Fibroblast of skin of left quadriceps (primary cell): ENCODE measurements at places on chromosomes 13 and 19.

DNA sequence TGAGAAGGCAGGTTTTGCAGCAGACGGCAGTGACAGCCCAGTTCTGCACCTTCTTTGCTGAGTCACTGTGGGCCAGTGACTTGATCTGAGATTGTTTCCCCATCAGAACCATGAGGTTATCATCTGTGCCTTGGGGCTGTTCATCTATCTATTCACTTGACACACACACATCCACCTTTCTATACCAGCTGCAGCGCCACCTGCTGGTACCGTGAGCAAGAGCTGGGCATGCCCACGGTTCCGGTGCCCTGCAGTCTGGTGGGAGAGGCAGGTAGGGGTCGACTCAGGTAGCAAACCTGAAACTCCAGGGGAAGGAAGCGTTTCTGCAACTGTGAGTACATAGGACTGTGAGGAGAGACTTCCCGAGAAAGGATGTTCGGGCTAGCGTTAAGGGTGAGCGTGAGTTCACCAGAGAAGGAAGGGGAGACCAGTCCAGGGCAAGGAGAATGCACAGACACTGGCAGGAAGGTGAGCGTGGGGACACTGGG is 7.5 kb upstream of the LIN7B start:
- no peak for DNase-seq

- no peak for DNase-seq
Observed at GRCh38 chr13:35830850-35831450, 300.2 kb downstream of the DCLK1 start.

DNA sequence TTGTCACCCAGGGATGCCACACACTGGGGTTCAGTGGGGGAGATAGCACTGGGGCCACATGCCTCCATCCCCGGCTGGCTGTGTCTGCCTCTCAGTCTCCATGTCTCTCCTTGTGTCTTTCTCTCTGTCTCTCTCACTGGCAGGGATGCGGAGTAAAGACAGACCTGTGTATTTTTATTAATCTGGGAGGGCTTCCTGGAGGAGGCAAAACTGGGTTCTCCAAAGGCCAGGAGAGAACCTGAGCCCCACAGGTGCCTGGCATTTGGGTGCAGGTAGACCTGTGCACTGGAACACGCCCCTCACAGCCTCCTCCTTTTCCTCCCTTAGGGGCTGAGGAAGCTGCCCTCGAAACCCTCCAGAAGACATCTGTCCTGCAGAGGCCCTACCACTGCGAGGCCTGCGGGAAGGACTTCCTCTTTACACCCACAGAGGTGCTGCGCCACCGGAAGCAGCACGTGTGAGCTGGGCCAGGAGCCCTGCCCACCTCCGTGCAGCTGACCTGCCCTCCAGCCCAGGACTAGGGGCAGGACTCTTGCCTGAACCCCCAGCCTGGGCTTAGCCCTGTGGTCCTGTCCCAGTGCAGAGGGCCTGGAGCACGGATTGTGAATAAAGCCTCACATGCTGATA is 32.7 kb downstream of the DHX34 start:
- no peak for DNase-seq

- no peak for DNase-seq
Observed at GRCh38 chr13:25347151-25347550, 24.6 kb upstream of the ATP8A2 start.

DNA sequence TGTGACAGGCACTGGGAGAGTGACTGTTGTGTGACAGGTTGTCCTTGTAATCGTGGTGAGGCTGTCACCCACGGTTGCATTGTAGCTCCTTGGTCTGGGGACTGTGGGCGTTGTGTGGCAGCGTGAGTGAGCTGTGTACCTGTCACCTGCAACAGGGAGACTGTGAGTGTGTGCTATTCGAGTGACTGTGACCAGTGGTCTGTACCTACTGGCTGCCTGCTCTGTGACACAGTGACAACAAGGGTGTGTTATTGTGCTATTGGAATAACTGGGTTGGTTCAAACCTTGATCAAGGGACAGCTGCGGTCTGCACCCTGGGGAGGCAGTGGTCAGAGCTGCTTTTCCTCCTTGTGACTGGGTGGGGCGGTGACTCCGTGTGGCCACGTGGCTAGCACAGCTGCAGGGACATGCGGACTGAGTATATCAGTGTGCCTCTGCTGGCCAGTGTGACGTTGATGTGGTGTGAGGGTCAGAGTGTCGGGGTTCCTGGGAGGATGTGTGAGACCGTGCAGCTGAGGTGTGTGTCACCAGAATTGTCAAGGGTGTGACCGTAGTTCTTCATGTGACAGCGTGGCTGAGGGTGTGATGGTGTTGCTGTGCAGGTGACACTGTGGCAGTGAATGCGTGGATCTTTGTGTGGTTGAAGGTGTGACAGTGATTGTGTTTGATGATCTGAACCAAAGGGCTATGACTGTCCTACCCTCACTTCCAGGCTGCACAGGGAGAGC is 10.1 kb upstream of the NFIX start:
- no peak for DNase-seq

- DNase-seq: no peak
Observed at GRCh38 chr19:10568062-10568825, 535 bp downstream of the CDKN2D start.

- no peak for DNase-seq
Observed at GRCh38 chr19:11337080-11337479, 2.4 kb downstream of the RAB3D start.

DNA sequence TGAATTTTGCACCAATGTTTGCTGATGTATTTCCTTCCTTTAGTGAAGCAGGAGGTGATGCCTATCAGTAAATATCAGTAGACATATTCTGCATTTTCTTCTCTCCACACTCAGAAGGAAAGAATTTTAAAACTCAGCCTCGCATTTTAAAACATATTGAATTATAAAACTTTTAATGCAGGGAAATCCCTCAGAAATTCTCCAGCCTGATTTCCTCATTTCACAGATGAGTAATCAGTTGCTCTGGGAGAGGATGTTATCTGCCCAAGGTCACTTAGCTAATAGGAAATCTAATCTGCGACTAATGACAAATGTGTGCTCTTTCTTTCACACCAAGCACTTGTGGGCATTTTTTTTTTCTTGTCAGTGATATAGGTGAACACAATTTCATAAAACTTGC is 320.6 kb downstream of the ITGBL1 start:
- DNase-seq: no peak

DNA sequence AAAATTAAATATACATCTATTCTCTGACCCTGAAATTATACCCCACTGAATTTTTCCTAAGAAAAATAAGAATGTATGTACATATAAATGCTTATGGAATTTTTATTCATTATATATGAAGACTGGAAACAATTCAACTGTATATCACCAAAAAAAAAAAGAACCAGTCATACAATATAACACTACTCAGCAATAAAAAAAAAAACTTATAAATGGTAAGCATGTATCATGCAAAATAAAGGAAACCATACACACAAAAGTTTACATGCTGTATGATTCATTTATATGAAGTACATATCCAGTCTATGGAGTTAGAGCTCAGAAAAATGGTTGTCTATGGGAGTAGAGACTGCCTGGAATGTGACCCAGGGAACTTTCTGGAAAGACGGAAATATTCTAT is 199.4 kb upstream of the MIR17HG start:
- no peak for DNase-seq

DNA sequence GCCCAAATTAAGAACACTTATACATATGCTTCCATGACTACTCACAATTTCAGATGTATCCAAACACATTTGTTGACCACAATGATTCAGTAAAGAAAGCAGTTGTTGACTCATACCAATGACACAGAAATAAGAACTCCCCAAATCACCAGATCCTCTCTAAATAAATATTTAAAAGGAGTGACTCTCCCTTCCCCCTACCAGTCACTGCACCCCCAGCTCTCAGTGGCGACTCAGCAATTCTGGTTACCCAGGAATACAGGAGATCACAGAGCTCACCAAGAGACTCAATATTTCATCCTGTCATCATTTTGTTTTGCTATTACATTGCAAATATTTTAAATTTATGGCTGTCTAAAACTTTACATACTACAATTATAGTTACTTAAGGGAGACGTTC is 131.5 kb downstream of the RGCC start:
- DNase-seq: peak; percentile 85

DNA sequence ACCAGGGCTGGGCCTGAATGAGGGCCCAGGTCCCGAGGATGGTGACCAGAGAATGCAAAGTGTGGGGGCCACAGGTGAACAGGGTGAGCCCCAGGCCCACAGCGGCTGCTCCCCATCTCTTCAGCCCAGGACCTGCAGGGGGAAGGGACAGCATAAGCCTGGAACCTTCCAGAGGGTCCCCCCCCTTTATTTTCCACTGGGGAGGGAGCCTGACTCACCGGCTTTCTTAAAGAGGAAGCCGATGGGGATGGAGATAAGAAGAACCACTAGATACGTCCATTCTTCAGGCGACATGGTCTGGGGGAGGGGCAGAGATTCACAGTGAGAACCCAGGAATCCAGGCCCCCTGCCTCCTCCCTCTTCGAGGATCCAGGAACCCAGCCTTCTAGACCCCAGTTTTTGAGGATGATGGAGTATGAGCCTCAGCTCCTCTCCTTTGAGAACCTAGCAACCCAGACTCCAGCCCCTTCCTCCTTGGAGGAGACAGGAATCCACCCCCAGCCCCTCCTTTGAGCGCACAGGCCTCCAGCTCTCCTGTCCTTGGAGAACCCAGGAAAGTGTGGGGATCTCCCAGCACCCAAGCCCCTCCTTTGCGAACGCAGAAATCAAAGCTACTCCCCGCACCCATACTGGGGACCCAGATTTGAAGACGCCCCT is 1.0 kb downstream of the MBOAT7 start:
- DNase-seq: no peak

DNA sequence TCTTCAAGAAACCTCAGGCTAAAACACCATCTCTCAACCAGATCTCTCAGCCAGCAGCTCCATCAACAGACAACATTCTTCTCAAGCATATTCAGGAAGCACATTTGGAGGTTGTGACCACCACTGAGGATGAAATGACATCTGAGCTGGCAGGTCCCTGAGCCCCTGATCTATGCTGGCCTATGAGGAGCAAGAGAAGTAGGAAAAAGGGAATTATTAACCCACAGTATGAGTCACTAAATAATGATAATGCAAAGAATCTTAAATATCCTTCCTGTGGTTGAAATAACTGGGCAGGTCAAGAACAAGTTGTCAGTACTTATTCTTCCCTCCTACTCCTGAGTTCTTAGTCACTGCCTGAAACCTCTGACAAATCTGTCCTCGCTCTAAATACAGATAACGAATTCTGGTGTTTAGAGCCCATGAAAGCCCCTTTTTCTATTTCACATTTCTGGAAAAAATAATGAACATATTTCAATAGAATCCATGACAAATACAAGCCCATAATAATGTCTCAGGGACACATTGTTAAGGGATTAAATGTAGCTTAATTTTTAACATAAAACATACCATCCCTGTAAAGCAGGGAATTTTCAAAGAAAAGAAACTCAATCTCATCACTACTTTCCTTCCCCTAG is 225.8 kb upstream of the IRS2 start:
- peak; percentile 98 for DNase-seq

DNA sequence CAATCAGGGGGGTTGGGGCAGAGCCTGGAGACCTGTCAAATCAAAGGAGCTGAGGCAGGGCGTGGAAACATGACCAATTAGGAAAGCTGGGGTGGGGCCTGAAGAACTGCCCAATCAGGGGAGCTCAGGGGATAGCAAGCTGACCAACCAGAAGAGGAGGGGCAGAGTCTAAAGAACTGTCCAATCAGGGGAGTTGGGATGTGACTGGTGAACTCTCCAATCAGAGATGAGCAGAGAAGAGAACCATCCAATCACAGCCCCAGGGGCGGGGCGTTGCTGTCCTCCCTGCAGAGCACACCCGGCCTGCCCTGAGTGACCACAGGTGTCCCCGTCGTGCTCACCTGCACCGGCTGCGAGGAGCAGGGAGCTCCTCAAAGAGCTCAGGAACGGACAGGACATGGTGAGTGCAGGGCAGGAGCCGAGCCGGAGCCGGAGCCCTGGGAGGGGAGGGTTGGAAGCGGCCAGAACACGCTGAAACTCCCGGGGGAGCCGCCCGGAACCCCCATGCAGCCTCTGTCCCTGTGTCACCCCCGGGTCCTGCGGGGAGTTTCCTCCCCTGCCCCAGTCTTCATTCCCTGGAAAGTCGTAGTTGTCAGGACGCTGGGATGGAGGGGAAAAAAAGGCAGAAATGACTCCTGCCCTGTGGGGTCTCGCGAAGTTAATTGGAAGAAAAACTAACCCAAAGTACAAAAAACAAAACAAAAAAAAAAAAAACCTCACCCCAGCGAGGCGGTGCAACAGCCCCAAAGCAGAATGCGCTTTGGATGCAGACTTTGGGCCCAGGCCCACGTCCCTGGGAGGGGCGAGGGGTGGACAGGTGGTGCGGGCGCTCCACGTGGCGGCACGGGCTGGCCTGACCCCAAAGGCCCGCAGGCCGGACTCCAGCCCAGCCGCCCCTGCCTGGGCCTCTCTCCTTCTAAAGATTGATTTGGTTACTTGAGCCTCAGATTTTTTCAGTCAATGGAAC is at the start of gene ZNF556:
Gene ZNF556, plus strand, starts transcription at position 311 of the 967 bp plus-strand sequence. Its CDS starts 87 bp downstream, at position 398.
- no peak for DNase-seq

DNA sequence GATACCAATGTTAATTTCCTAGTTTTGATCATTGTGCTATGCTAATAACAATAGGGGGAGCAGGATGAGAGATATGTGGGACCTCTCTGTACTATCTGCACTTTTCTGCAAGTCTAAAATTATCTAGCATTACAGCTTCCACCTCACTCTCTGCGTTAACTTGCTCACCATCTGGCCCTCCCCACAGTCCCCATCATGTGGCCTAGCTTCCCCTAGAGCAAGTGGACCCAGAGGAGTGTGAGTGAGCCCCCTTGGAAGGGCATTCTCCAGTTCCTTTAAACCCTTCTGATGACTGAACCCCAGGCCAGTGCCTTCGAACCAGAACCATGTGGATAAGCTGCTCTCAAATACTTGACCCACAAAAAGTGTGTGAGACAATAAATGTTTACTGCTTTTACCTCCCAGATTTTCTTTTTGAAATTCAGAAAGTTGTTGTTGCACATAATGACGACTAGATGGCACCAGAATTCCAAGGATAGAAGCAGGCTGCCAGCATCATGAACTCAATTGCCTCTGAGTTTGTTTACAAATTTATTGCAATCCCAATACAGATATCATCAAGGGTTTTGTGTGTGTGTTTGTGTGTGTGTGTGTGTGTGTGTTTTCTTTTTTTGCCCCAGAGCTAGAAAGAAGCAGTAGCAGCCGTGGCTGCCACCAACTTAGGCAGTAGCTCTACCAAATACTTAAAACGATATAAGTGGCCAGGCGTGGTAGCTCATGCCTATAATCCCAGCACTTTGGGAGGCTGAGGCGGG is 49.0 kb upstream of the ZNF780A start:
- DNase-seq: no peak

DNA sequence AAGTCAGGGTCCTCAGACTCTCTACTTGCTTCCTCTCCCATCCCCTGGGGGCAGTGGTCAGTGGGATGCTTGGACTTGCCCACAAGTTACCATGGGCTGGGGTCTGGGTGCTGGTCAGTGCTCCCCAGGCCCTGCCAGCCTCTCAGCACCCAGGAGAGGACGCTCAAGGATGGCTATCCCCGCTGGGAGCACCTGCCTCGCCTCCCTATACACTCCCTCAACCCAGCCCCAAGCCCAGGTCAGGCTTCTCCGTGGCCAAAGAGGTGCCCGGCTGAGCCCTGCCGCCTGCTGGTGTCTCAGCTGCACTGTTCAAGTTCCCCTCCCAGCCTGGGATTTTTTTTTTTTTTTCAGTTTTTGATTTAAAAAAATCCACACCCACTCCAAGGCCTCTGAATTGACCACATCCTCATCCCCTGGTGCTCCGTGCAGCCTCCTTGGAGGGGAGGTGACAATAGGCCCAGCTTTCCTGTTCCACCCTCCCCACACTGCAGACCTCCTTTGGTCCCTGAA is 10.8 kb downstream of the F2RL3 start:
- no peak for DNase-seq

GRCh38 chr13:88074794-88075510 is 403.8 kb downstream of the SLITRK5 start:
- DNase-seq: peak; percentile 12

GRCh38 chr13:46195016-46195415 is 13.0 kb upstream of the LCP1 start:
- no peak for DNase-seq
